ENCODE measurements at places on chromosomes 1 and 21. TPM values are rescaled to one million over a fixed set of nuclear protein-coding genes. Genes with fewer than 3 reads are reported as not detected.
A peak's percentile ranks its signal among the peaks of the same experiment; 100 is the strongest.

- H3K27me3 ChIP-seq, result no peaks in the 10 kb centered on the region
- H3K36me3 ChIP-seq, result no peaks in the 10 kb centered on the region
- H3K27ac ChIP-seq, result no peak overlapping the region
- no peak overlapping the region for H3K4me3 ChIP-seq
Measured at GRCh38 chr1:76770979-76771378, 96.3 kb upstream of the ST6GALNAC5 start.

DNA sequence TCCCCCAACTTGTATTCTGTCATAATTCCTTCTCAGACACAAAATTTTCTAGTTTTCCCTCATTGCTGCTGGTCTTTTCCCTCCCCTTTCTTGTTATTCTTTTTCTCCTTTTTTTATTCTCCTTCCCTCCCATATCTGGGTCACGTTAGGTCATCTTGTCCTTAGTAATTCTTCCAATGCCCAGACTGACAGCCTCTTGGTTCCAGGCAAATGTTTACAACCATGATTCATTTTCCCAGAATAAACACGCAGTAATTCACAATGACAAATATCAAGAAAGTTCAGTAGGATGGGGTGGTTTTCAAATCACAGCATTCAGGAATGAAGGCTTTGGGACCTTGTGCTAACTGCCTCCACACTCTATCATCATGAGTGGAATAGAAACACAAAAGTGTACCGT, 25.2 kb downstream of the NHLH2 start:
- DNase-seq, result no peak
- no peak overlapping the region for H3K4me3 ChIP-seq
- no peaks in the 10 kb centered on the region for H3K4me1 ChIP-seq
- no peak overlapping the region for H3K27ac ChIP-seq
- H3K27me3 ChIP-seq, result no peaks in the 10 kb centered on the region

- no peak for DNase-seq
- H3K27me3 ChIP-seq, result no peaks in the 10 kb centered on the region
- H3K27ac ChIP-seq, result no peak overlapping the region
- no peaks in the 10 kb centered on the region for H3K36me3 ChIP-seq
- H3K4me3 ChIP-seq, result no peak overlapping the region
Measured at GRCh38 chr1:231357831-231358354, 19.8 kb downstream of the SPRTN start.

GRCh38 chr1:66434096-66434495, 99.9 kb upstream of the SGIP1 start:
- no peak overlapping the region for H3K4me3 ChIP-seq
- H3K36me3 ChIP-seq, result no peaks in the 10 kb centered on the region
- no peak for DNase-seq
- H3K27ac ChIP-seq, result no peak overlapping the region

GRCh38 chr1:228062812-228063211, 19.7 kb upstream of the ARF1 start:
- H3K27me3 ChIP-seq, result peaks cover 26% of the 10 kb centered on the region
- no peaks in the 10 kb centered on the region for H3K36me3 ChIP-seq
- DNase-seq, result peak; percentile 51
- no peak overlapping the region for H3K27ac ChIP-seq

GRCh38 chr1:167239257-167239656, 18.6 kb downstream of the POU2F1 start:
- H3K36me3 ChIP-seq, result no peaks in the 10 kb centered on the region
- H3K27me3 ChIP-seq, result no peaks in the 10 kb centered on the region
- H3K27ac ChIP-seq, result no peak overlapping the region

- H3K36me3 ChIP-seq, result no peaks in the 10 kb centered on the region
- peaks cover 17% of the 10 kb centered on the region for H3K4me1 ChIP-seq
- no peak overlapping the region for H3K27ac ChIP-seq
- H3K4me3 ChIP-seq, result no peak overlapping the region
- no peaks in the 10 kb centered on the region for H3K27me3 ChIP-seq
Measured at GRCh38 chr1:15678578-15678977, 5.5 kb upstream of the PLEKHM2 start.

The NPHS2 gene
- not detected for total RNA-seq

The SMPDL3B gene
- 2.5 TPM for total RNA-seq

The HPCA gene
- total RNA-seq, result not detected

The GUK1 gene
- 174 TPM for total RNA-seq
